ENCODE measurements at places on chromosomes 2 and 18. TPM values are rescaled to one million over a fixed set of nuclear protein-coding genes. Genes with fewer than 3 reads are reported as not detected.

The FOXD4L1 gene
- 0.11 TPM for total RNA-seq

The SEMA4F gene
- total RNA-seq = 2.9 TPM

The WDR35 gene
- 4.8 TPM for total RNA-seq

The PER2 gene
- 3.4 TPM for total RNA-seq

The C2orf74 gene
- 33.7 TPM for total RNA-seq

The MEP1B gene
- not detected for total RNA-seq

The PIEZO2 gene
- 0.33 TPM for total RNA-seq

- no peak for DNase-seq
Measured at GRCh38 chr2:157261199-157261782, 3.8 kb downstream of the GALNT5 start.

GRCh38 chr2:232776435-232776834 lies at the start of gene KCNJ13:
KCNJ13 (minus strand) TSS chr2:232776565; CDS start chr2:232771362, 5,203 bp downstream.
- no peak for DNase-seq

DNA sequence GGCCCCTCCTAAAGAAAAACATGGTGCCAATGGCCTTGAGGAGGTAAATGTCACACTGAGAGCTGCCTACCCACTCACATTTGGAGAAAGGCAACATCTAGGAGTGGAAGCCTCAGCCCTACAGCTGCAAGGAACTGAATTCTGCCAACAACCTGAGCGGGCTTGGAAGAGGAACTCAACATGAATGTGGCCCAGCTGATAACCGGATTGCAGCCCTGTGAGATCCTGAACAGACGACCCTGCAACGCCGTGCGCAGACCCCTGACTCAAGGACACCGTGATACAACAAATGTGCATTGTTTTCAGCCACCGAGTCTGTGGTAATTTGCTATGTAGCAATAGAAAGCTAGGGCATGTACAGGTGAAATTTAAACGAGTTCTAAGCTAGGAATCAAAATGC lies 99.4 kb downstream of the MYOM1 start:
- DNase-seq = no peak

- DNase-seq = no peak
Measured at GRCh38 chr2:134727385-134727784, 8.6 kb upstream of the TMEM163 start.

DNA sequence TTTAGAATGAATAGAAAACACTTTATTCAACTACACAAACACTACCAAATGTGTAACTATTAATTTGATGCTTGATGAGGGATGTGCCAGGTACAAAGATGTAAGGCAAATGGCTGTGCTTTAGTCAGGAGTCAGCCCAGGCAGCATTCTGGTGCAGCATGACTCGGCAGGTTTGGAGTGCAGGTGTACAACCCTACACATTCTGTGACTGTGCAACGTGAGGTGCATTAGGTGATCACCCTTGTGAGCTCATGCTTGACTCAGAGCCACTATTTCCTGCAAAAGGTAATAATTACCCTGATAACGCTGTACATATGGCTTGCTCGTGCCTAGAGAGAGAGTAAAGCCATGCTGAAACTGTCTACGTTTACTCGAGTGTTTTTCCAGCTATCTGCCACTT lies 288.7 kb upstream of the DSEL start:
- DNase-seq = no peak

GRCh38 chr2:44579115-44579836 lies 217.5 kb downstream of the CAMKMT start:
- no peak for DNase-seq

DNA sequence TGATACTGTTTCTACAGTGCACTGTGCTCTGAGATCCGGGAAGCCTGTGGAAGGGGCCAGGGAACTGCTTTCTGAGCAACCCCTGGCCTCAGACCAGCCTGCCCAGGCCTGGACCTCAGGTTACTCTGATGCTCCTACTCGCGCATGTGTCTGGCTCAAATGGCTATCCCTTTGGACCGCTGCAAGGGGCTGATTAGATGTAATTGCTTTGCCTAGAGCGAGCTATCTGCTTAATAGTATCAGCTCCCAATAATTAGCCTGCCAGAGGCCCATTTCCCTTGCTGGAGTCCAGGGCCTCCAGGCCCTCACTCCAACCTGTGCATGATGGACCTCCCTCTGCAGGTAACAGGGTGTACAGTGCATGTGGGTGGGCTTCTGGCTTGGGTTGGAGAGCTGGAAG lies 7.2 kb upstream of the KCNK3 start:
- no peak for DNase-seq

DNA sequence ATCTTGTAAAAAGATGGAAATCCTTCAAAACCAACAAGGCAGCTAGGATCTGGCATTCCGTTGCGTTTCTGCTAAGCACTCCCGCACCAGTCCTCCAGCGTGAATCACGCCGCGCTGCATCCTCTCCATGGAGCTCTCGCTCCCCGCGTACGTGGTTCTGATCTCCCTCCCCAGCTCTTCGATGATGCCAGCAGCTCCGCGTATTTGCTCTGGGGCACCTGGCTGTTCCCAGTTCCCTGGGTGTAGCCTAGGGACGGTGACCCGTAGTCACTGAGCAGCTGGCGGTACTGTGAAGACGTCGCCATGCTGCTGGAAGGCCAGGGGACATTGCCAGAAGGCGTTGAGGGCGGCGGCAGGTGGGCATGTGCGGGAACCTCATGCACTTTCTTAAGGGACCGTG lies 407.5 kb downstream of the RNF144A start:
- DNase-seq = no peak

DNA sequence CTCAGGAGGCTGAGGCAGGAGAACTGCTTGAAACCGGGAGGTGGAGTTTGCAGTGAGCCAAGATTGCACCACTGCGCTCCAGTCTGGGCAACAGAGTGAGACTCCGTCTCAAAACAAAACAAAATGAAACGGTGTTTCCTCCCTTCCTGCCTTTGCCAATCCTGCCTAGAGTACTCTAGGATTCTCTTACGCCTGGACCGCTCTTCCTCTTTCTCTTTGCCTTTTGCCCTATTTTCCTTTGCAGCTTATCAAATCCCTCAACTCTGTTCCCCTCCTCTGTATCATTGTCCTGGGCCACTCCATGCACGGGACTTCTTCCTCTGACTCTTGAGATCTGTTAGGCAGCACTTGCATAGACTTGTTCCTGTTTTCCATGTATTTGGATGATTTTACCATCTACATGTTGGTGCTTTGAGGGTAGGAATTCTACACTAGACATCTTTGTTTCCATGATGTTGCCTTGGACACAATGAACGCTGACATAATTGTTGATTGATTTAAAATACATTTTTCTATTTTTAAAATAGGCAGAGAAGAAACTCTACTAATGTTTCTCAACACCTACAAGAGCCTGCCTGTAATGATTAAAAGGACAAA lies 24.8 kb upstream of the ACYP2 start:
- DNase-seq = no peak

- DNase-seq = no peak
Measured at GRCh38 chr2:88692187-88692586, 714 bp downstream of the RPIA start.

GRCh38 chr2:63851691-63852311 lies 10.1 kb downstream of the UGP2 start:
- no peak for DNase-seq

GRCh38 chr2:53177327-53177726 lies 590.3 kb upstream of the CHAC2 start:
- DNase-seq = no peak

DNA sequence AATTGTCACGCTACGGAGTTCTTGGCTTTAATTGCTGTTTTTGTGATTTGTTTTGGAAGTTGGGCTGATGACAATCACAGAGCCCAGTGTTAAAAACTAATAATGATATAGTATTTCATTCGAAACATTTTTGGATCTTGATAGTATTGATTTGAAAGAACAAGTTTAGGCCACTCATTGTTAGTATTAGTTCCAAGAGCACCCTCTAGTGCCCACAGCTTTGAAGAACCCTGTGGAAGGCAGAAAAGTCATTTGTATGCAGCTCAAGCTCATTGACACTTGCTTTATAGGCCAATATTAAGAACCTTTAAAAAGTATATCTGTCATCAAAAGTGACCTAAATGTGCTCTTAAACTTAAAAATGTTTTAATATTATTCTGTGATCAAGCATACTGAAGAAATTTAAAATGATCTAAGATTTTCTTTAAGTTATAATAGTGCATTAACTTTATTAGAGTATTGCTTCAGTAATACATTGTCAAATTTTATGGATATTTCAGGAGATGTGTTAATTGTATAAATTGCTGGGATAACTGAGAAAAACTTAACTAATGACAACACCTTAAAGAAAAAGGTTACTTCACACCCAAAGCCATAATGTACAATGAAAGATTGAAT lies 191.0 kb downstream of the GRB14 start:
- no peak for DNase-seq

- peak; percentile 67 for DNase-seq
Measured at GRCh38 chr2:26503231-26503880, 25.4 kb upstream of the OTOF start.

GRCh38 chr2:183011743-183012142 lies 26.5 kb downstream of the NCKAP1 start:
- DNase-seq = no peak

DNA sequence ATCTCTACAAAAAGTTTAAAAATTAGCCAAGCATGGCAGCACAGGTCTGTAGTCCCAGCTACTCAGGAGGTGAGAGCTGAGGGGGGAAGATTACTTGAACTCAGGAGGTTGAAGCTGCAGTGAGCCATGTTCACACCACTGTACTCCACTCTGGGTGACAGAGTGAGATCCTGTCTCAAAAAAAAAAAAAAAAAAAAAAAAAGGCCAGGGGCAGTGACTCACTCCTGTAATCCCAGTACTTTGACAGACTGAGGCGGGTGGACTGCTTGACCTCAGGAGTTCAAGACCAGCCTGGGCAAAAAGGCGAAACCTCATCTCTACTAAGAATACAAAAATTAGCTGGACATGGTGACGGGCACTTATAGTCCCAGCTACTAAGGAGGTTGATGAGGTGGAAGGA lies 37.0 kb downstream of the PUM2 start:
- no peak for DNase-seq

Measured in left ventricle myocardium inferior (tissue), 1 donor.